ENCODE measurements at places on chromosomes 5 and 9.

GRCh38 chr5:168152660-168153059 is 138.8 kb upstream of the WWC1 start:
- DNase-seq: no peak

GRCh38 chr9:37650873-37651768 is at the start of gene FRMPD1:
TSS of gene FRMPD1 (plus strand) at chr9:37650954. CDS start at chr9:37692642, 41,688 bp downstream.
- peak; percentile 53 for DNase-seq

DNA sequence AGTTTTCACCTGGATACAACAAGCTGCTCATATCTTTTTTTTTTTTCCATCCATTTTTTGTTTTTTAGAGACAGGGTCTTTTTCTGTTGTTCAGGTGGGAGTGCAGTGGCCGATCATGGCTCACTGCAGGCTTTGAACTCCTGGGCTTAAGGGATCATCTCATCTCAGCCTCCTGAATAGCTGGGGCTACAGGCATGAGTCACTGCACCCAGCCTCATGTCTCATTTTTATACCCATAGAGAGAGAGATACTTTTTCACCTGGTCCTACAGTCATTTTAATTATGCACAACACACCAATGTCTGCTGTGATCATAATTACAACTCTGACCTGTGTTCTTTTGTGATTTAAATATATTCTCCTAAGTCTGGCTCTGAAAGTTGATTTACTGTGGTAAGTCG is 84.4 kb downstream of the KIF4B start:
- no peak for DNase-seq

DNA sequence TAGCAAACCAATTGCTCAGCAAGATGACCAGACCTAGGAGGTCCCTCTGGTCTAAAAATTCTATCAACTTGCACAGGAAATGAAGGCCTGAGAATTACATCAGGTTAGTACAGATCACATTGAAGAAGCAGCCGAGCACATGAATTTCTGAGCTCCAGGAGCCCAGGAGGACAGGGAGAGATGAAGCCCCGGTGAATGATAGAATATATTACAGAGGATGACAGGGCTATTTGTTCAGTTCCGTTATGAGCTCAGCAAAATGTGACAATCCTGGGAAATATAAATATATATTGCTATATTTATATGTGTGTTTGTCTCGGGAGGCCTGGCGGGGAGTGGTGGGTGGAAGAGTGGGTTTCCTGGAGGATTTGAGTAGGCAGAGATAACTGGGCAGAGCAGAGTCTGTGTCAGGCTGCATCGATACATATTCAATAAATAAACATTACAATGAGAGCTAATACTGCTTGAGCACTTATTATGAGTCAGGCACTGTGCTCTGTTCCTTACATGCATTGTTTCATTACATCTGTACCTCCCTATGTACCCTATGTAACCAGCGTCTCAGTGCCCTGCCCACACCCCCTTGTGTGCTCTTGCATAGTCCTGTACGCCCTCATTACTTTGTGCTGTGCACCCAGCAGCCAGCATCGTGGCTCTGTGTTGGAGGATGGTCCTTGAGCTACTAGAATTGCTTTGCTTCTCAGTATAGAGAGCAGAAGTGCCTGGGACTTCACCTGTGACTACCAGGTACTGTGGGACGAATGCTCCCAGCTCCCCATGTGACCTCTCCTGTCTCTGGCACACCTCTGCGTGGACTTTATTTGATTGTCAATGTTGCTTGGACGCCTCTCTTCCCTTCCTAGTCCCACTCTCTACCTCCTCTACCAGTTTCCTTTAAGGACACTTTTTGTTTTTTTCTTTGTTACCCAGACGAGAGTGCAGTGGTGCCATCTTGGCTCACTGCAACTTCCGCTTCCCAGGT is 58.1 kb upstream of the KLF9 start:
- no peak for DNase-seq

- DNase-seq: no peak
Measured at GRCh38 chr5:125326150-125326510, 579.7 kb upstream of the ZNF608 start.

Data from activated T-helper 2 cell treated with anti-CD3 and anti-CD28 coated beads, Interferon-gamma antibody, Interleukin-2, Interleukin-4, amounts not matched to agents 10 μg/mL and 5 μg/mL and 100 μg/mL, durations not matched to agents 14 hours and 24 hours and 36 hours (primary cell).